ENCODE measurements at places on chromosomes 4 and X. TPM values are rescaled to one million over a fixed set of nuclear protein-coding genes. Genes with fewer than 3 reads are reported as not detected.
A peak's percentile ranks its signal among the peaks of the same experiment; 100 is the strongest.

The TMEM129 gene
- total RNA-seq: 40.6 TPM

The SMIM31 gene
- not detected for total RNA-seq

The KIT gene
- total RNA-seq: 2.9 TPM

The DUSP9 gene
- not detected for total RNA-seq

The DMP1 gene
- total RNA-seq: not detected

The TMPRSS11F gene
- total RNA-seq: not detected

The ANKRD50 gene
- total RNA-seq: 0.12 TPM

GRCh38 chr4:44319129-44319528 lies 129.5 kb downstream of the KCTD8 start:
- no peak for DNase-seq

- DNase-seq: no peak
These were observed 2.0 kb upstream of the PGK1 start for GRCh38 chrX:78102091-78102490.

DNA sequence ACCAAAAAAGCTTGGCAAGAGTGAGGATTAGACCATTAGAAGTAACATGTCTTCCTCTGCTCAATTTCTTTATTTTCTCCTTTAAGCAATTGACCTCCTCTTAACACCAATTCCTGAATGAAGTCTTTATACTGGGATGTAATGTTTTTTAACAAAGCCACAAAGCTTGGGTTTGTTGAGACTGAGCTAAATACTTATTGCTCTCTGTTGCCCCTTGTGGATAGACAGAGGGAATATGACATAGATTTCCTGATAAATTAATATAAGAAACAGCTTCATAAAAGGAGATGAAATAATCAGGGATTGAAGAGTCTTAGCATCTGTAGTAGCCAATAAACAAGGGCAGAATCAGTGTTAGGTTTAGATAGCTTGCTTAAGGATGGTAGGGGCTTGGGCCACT lies 57.6 kb downstream of the CCDC160 start:
- no peak for DNase-seq

DNA sequence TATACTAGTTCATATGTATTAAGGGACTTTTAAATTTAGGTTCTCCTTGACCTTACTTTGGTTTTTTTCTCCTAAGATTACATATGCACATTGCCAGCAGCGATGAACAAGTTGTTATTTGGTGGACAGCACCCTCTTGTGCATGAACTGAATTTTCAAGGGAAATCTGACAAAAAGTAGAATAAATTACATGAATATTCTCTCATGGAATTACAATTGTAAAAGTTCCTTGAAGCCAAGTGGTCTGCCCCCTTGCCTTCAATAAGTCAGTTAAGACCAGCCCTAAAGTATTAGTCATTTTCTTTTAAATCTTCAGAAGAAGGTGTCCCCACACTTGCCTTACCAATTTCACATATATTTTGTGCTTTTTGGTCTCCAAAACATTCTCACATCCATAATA lies 30.7 kb upstream of the SMARCA5 start:
- no peak for DNase-seq

GRCh38 chrX:12582649-12583048 lies 208.6 kb upstream of the PRPS2 start:
- no peak for DNase-seq

DNA sequence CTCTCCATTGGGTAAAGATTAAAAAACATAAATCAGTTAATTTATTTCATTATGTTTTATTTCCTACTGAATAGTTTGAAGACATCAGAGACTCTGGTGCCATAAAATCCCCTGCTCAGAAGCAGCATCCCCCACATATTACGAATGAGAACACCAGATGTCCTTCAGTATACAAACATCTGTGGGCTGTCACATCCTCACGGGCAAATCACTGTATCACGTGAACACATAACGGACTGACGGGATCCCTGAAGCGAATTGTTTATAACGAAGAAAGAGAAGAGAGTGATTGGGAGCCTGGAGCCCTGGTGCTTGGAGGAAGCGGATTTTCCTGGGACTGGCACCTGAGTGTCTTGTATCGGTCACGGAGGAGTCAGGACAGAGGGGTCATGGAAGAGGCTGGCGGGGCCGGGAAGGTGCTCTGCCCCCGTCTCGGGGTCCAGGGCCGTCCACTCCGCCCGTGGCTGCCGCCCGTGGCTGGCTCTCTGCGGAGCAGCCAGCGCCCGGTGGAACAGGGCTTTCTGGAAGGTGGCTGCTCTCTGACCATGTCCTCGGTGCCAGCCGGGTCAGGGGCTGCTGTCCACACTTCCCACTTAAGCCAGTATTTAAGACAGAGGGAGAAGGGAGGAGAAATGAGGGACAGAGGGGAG lies 452.7 kb upstream of the FAT1 start:
- no peak for DNase-seq

DNA sequence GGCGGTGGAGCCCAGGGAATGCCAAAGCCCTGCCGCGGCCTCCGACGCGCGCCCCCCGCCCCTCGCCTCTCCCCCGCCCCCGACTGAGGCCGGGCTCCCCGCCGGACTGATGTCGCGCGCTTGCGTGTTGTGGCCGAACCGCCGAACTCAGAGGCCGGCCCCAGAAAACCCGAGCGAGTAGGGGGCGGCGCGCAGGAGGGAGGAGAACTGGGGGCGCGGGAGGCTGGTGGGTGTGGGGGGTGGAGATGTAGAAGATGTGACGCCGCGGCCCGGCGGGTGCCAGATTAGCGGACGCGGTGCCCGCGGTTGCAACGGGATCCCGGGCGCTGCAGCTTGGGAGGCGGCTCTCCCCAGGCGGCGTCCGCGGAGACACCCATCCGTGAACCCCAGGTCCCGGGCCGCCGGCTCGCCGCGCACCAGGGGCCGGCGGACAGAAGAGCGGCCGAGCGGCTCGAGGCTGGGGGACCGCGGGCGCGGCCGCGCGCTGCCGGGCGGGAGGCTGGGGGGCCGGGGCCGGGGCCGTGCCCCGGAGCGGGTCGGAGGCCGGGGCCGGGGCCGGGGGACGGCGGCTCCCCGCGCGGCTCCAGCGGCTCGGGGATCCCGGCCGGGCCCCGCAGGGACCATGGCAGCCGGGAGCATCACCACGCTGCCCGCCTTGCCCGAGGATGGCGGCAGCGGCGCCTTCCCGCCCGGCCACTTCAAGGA lies at the start of gene FGF2:
Gene FGF2, plus strand, starts transcription at position 279 of the 705 bp plus-strand sequence. Its CDS starts 344 bp downstream, at position 623.
- peak; percentile 8 for DNase-seq

DNA sequence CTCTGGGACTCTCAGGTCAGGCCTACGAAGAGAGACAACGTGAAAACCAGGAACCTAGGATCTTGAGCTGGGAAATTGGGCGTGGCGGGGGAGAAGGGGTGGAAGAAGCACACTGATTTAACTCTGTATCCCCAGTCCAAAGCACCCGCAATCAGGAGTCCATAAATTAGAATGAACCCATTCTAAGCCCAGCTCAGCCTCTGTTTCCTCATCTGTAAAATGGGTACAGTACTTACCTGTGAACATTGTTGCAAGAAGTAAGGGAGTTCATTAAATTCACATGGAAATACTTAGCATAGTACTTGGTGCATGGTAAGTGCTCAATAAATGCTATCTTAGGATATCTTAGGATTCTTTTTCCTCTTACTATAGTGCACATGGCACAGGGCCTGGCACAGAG lies 326.7 kb downstream of the BCOR start:
- no peak for DNase-seq

- no peak for DNase-seq
These were observed 24.3 kb upstream of the GPR34 start for GRCh38 chrX:41664375-41664901.

GRCh38 chr4:173498771-173499170 lies 31.3 kb downstream of the HAND2 start:
- no peak for DNase-seq

GRCh38 chr4:55921093-55921492 lies 27.7 kb upstream of the CEP135 start:
- no peak for DNase-seq

DNA sequence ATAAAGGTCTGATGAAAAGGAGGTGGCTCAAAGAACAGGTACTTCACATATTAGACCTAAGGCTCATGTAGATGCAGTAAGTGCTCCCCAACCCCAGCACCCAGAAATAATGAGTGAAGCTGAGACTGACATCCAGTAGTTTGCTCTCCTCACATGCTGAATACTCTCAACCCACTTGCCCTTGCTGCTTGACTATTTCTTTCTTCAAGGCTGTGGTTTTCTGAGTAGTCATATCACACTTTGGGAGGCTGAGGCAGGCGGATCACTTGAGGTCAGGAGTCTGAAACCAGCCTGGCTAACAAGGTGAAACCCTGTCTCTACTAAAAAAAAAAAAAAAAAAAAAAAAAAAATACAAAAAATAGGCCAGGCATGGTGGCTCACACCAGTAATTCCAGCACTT lies 51.5 kb upstream of the PRPS1 start:
- DNase-seq: no peak
